ENCODE measurements at places on chromosomes 7 and 10.

DNA sequence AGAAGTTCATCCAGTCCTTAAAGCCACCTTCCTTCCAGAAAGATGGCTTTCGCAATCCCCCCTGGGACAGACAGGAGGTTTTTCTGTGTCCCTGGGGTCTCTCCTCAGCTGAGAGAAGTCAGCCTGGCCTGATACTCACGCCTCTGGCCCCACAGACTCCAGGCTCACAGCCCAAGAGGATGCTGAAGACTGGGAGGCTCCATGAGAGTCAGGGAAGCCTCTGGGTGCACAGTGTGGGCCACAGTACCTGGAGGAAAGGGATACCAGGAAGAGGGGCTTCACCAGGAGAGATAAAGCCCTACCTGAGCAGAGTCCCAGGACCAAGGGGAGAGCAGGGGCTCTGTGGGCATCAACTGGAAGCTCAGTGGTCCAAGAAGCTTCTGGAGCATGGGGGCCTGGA, 324.4 kb downstream of the GRID1 start:
- no peak for DNase-seq

GRCh38 chr7:155193716-155194115, 104.0 kb upstream of the INSIG1 start:
- DNase-seq, result no peak

- DNase-seq, result no peak
These were observed 22.7 kb downstream of the WIPI2 start for GRCh38 chr7:5212633-5213285.

DNA sequence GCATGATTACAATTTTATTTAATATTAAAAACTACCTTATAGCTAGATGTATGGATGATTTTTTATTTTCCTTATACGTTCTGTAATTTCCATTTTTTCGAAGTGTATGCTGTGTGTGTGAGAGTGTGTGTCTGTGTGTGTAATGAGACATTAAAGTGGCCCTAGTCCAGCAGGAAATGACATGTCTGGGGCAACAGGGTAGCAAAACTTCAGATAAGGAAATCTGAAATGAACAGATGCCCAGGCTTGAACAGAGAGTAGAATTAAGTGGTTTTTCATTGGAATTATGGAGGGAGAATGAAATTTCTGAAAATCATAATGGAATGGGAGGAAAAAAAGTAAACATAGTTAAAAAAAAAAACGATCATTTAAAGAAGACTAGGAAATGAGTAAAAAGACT, 200.6 kb downstream of the NRG3 start:
- no peak for DNase-seq

GRCh38 chr7:157818701-157819454, 482.1 kb downstream of the DNAJB6 start:
- DNase-seq, result no peak

- no peak for DNase-seq
These were observed 8.3 kb downstream of the ZNF853 start for GRCh38 chr7:6623589-6624245.

DNA sequence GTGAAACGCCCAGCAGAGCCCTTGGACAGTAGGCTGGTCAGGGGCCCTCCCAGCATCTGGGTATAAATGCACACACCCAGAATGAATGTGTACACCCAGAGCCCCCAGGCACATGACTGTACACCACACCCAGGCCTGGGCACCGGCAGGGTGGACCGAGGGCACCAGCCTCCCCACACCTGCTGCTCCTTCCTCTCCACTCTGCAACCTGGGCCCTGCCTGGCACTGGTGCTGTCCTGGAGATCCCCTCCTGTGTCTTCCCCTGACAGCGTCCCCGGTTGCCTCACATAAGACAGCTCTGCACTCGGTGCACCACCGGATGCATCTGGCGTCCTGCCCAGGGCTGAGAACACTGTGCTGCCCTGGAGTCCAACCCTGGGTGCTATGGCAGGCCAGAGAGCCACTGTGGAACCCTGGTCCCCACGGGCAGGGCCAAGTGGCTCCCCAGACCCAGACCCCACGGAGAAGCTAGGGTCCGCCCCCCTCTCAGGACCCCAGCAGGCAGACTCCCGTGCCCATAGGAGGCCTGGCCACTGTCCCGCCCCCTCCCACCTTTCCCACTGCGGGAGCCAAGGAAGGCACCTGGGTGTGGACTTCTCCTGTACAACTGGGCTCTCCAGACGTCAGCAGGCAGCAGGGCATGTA, 6.6 kb downstream of the RASGEF1A start:
- DNase-seq, result no peak

DNA sequence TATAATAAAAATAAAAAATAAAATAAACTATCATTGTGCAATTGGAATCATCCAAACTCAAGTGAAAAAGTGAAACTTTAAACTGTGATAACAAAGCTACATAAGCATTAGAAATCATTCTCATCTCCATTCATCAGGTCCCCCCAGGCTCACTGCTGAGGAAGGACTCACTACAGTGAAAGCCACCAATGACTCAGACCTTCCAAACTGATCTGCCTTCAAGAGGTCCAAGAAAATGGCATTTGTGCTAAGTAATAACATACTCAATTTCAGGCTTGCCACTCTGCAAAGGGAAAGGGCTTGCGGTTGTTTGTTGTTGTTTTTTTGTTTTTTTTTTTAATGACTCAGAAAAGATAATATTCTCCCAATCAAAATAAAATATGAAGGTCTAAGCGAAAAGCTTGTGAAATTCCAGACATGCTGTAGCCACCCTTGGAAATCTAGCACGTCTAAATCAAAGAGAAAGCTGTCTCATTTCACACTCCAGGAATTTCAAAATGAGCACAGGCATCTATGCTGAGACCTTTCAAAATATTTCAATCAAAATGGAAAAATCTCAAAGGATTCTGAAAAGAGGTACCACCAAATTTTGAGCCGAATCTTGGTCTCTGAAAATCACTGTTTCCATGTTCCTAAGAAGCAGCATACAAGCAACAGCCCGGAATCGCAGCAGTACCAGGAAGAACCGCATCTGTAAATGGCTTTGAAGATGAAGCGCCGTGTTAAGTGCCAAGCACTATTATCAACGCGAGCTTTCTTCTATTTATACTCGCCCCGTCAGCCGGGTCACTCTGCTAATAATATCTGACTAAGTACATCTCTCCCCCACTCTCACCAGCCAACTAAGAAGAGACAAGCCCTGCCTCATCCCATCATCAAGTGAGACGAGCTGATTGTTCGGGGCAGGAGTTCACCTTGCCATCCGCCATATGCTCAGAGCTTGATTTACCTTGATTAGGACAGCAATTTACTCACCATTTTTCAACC, 13.5 kb downstream of the SFMBT2 start:
- DNase-seq, result no peak
